ENCODE measurements at places on chromosomes 5 and 9.

DNA sequence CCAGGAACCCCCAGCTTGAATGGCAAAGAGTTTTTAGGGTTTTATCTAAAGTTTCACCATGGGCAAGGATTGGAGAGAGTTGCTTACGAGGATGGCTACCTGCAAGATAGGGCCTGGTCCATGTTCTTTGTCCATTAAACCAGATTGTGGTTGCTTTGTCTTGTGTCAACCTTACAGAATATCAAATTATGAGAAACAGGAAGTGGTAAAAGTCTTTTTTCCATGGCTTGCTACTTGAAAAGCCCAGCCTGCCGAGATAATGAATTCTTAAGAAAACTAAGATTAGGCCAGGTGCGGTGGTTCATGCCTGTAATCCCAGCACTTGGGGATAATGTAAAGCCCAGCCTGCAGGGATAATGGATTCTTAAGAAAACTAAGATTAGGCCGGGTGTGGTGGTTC lies 24.4 kb downstream of the ZNF474 start:
- DNase-seq, result no peak

DNA sequence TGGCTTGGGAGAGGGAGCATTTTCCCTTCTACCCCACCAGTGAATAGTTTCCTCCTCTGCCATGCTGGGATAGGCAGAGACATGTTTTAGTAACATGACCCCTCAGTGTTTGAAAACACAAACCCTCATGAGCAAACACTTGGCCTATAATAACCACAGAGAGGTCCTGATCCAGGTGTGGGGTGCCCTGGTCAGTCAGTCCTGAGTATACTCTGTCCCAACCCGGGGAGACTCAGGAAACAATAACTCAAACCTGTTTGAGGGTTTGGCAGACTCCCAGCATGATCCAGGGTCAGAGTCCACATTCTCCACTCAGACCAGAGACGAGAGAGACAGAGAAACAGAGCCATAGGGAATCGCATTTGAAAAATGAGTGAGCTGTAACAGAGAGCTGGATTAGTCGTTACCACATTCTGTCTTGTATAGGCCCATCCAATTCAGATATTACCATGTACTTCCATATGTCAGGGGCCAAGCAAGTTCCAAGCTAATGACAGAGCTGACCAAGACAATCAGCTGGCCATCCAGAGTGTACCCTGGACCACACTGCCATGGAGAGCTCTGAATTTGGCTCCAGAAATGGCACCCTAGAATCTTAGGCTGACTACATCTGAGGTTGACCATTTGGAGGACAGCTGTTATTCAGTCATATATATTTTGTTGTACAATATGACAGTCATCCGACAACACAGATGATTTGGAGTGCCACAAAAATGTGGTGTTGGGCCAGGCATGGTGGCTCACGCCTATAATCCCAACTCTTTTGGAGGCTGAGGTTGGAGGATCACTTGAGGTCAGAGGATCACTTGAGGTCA lies 4.2 kb upstream of the CA9 start:
- DNase-seq, result peak; percentile 95

DNA sequence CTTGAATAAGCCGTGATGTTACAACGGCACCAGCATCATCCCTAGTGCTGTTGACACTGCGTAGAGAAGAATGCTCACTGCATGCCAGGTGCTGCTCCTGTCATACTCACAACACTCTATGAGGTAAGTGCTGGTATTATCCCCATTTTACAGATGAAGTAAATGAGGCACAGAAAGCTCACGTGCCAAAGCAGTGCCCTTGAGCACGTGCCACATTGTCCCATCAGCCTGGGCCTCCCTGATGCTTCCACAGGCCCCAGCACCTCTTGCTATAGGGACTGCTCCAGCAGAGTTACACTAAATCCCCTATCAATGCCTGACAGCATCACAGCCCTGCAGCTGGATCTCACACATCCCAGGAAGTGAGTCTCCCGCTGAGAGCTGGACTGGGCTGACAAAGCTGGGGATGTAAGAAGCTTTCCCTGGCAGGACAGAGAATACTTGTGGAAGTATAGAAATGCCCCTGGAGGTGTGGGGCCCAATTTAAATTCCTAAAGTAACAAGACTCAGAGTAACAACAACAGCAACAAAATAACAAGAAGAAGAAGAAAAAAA lies 216.1 kb downstream of the FSTL4 start:
- no peak for DNase-seq

- DNase-seq, result no peak
Observed at GRCh38 chr9:117541181-117541580, 126.3 kb upstream of the ASTN2 start.

GRCh38 chr9:27279611-27280010 lies 17.3 kb downstream of the EQTN start:
- DNase-seq, result no peak

DNA sequence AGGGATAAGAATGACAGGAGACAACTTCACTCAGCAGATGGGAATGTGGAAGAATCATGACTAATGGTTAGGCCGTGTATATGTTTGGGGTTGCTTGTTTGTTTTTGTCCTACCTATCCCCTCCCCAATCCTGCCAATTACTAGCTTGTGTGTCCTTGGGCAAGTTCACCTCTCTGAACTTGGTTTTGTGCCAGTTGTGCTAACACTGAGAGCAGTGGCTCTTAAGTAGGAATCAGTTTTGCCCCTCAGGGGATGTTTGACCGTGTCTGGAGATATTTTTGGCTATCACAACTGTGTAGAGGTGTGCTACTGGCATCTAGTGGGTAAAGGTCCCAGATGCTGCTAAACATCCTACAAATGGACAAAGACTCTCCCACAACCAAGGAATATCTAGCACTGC lies 287.0 kb downstream of the DMRT2 start:
- DNase-seq, result no peak

GRCh38 chr5:176592573-176592972 lies 17.4 kb downstream of the GPRIN1 start:
- no peak for DNase-seq

DNA sequence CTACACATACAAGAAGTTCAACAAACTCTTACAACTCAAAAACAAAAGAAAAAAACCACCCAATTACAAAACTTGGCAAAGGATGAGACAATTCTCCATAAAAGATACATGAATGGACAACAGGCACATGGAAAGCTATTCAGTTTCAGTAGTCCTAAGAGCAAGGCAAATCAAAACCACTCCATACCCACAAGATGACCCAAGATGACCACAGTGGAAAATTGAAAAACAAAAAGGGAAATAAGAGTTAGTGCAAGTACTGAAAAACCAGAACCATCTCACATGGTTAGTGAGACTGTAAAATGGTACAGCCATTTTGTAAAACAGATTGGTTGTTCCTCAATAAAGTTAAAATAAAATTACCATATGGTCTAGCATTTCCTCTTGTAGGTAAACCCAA lies 287.1 kb upstream of the CDH9 start:
- DNase-seq, result no peak

DNA sequence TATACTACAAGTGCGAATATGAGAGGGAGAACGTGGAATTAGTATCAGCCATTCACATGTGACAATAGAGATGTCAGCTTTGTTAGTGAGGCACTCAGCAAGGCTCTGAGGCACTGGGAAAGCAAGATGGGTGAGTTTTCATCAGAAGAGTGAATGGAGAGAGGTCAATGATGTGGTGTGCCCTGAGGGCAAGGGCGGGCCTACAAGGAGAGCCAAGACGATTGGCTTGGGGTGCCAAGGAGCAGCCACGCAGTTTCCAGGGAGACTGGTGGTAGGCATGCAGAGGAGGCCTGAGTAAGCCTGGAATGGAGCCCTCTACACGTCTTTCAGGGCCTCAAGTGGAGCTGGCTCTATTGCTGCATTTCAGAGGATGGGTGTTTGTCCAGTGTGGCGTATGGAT lies 24.7 kb downstream of the BTF3 start:
- DNase-seq, result no peak

- DNase-seq, result no peak
Observed at GRCh38 chr5:82873452-82873851, 203.7 kb downstream of the TMEM167A start.

DNA sequence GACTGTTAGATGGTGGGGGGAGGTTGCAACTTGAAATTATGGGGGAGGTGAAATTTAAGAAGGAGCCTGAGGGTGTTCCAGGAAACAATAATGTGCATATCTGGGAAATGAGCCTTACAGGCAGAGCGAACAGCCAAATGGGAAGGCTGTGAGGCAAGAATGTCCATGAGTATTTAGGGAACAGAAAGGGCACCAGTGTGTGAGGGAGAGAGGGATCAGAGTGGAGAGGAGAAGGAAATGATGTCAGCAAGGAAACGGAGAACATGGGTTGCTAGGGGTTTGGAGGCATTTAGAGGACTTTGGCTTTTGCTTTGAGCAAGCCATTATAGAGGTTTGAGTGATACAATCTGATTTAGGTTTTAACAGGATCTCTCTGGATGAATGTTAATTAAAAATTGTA lies 285.4 kb downstream of the TLE4 start:
- no peak for DNase-seq

GRCh38 chr9:14515571-14516198 lies 177.5 kb downstream of the ZDHHC21 start:
- no peak for DNase-seq

DNA sequence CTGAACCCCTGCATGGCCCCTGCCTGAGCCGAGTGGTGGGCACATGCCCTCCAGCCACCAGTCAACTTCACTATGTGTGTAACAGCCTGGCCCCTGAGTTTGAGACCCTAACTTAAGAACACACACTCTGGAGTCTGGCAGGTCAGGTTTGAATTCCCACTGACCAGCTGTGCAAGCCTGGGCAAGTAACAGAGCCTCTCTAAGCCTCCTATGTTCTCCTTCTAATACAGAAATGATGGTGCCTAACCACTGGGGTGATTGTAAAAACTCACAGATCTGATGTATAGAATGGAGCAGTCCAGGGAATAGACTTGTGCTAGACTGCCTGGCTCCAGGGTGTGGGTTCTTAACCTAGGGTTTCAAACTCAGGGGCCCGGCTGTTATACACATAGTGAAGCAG lies 16.7 kb upstream of the AKNA start:
- DNase-seq, result no peak

DNA sequence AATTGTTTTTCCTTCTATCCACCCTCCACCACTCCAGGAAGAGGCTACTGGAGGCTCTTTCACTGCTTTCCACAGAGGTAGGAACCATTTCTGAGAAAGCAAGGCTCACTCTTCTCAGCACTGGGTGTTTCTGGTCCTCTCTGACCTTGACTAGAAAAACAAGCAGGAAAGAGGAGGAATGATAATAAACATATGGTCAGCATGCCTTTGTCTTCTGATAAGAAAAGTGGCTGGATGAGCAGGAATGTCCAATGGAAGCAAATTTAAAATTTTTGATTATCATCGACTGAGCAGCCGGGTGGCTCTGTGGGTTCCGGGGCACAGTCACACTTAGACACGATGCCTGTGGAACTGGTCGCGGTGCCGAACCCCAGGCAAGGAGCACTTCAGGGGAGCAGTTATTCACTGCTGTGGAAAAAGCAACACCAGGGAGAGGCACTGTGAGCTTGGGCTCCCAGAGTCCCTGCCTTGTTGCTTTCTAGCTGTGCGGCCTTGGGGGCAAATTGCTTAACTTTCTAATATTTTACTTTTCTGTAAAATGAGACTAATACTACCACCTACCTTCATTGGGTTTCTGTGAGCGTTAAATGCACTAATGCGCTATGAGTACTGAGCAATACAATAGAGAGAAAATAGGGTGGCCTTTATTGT lies 157.0 kb upstream of the LHFPL2 start:
- DNase-seq, result no peak

- no peak for DNase-seq
Observed at GRCh38 chr5:173880306-173880985, 7.7 kb upstream of the CPEB4 start.

DNA sequence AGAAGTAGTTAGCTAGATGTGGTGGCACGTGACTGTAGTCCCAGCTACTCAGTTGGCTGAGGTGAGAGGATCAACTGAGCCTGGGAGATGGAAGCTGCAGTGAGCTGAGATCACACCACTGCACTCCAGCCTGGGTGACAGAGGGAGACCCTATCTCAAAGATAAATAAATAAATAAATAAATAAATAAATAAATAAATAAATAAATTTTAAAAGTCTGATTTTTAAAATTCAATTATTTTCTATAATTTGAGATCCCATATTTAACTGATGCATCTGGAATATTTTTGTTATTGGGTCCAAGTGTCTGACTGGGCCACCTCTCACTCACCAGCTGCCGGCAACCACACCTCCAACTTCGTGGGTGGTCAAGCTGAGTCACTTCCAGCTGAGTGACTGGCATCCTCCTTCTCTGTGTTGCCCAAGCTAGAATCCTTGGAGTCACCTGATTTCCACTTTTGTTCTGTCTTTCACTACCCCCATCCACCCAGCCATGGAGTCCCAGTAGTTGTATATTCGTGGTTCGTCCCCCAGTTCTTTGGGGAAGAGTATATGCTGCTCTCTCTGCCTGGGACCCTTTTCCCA lies 70.9 kb downstream of the EGFLAM start:
- no peak for DNase-seq

- DNase-seq, result no peak
Observed at GRCh38 chr5:33688526-33688925, 203.3 kb downstream of the ADAMTS12 start.

DNA sequence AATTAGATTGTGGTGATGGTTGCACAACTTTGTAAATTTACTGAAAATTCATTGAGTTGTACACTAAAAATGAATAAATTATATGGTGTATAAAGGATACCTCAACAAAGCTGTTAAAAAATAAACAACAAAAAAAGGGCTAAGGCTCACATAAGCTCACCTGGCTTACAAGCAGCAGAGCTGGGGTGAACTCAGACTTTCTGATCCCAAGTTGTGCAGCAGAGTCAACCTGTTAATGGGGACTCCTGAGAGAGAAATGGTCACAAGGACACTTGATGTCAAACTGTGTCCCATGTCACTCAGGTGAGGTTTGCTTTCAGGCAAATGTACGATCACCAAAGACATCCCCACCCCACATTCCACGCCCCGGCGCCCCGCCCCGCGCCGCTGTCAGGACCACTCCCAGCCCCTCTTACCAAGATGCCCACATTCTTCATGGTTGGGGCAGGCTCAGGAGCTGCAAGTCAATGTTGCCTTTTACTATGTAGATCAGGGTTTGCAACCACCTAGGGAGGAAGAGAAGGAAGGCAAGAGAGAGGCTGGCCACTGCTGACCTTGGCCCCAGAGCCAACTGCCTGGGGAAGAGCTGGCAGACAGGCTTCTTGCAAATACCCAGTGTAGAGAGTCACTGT lies 22.4 kb upstream of the SLC36A1 start:
- no peak for DNase-seq

DNA sequence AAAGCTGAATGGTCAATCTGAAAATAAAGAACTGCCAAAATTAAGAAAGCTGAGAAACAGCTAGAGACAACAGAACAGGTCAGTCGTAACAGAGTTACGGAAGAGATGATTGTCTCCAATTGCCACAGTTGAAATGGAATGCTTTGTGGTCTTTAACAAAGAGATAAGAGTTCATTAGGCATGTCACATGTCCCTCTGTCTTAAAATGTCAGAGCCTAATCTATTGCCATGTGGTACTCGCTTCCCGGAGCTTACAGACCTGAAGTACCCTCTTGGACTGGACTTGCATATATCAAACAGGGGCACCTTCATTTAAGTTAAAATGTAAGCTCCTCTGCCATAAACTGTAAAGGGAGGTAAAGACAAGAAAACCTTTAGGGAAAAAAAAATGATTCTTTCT lies 19.7 kb downstream of the TTC39B start:
- DNase-seq, result no peak

All from mucosa of descending colon (tissue), 3 donors.